ENCODE measurements at places on chromosomes 12 and 14. TPM values are rescaled to one million over a fixed set of nuclear protein-coding genes. Genes with fewer than 3 reads are reported as not detected.

Gene KCNC2
- total RNA-seq, result not detected

GRCh38 chr14:74526854-74527585 is 33.5 kb downstream of the ISCA2 start:
- DNase-seq, result no peak

DNA sequence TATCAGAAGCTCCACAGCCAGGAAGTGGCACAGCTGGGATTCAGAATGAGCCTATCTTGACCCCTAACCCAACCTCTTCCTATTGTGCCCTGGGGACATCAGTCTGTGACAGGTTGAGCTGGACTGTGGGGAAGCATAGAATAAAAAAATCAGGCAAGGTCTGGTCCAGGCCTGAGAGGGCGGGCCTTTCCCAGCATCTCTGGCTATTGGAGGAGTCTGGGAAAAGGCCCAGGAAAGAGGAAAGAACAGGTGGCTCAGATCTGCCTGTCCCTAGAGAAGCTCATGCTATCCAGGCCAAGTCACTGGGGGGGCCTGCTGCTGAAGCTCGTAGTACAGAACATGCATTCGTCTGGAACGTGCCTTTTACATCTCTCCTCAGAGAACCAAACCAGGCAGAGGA is 100.5 kb downstream of the PPM1H start:
- DNase-seq, result no peak

Gene LMNTD1
- not detected for total RNA-seq

Gene B4GALNT1
- 1.4 TPM for total RNA-seq

DNA sequence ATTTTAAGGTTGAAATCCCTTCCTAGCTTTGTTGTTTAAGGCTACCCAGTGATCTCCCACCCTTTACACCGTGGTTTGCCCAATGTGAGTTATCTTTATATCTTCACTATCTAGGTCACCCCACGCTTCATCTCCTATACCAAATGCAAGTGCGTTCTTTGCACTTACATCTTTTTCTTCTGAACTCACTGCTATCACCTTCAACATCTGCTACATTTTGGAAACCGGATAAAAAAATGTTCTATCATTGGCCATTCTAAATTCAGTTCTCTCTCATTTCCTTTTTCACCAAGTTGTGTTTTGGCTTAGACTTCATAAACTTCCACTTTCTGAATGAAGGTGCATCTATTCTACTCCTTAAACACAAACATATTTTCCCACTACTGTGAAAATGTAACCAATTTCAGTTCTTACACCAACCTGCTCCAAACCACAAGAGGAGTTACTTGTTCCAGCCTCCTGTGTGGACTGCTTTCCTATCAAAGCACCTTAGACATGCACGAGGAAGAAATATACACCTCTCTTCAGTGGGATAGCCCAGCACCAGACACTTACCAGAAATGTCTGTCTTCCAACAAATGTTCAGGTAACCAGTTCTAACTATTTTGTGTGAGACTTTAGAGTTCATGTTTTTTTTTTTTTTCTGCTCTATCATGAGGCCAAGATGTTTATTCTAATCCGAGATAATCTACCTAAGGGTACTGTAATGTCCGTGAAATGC is 21.9 kb downstream of the CLEC9A start:
- no peak for DNase-seq

DNA sequence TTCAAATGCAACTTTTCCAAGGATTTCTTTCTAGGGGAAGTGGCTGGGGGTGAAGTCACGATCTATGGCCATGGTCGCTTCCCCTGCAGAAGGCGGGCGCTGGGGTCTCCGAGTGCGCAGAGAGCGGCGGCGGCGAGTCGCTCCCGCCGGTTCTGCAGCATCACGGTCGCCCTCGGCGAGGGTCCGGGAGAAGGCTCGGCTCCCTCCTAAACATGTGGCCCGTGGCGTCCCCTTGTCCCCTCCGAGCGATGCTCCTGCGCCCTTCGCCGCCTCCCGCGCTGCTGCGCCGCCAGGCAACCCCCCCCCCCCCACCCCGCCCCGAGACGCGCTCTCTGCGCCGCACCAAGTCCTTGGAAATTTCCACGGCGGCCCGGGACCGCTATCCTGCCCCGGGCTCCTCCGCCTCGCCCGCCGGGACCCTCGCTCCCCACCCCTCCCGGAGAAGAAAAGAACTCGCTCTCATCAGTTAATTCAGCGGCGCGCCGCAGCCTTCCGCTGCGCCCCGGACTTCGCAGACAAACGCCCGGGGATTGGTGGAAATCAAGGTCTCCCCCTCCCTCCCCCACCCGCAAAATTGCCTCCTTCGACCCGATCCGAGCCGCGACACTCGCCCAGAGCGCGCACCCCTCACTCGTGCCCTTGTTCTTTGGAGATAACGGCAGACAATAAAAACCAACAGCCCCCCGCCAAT is at the start of gene ST8SIA1:
TSS of gene ST8SIA1 (minus strand) at position 298 of the 691 bp plus-strand sequence. CDS start 475 bp downstream, outside the sequence.
- DNase-seq, result peak; percentile 69

Gene AQP6
- not detected for total RNA-seq

GRCh38 chr12:7015555-7016370 is 2.5 kb downstream of the LPCAT3 start:
- DNase-seq, result no peak

Gene KRT77
- not detected for total RNA-seq
